Testis (tissue), 5 donors: ENCODE measurements at places on chromosomes 6 and 20. TPM values are rescaled to one million over a fixed set of nuclear protein-coding genes. Genes with fewer than 3 reads are reported as not detected.

- no peaks in the 10 kb centered on the region for H3K4me1 ChIP-seq
- H3K27ac ChIP-seq, result no peak overlapping the region
- no peak for DNase-seq
- H3K4me3 ChIP-seq, result no peak overlapping the region
- H3K27me3 ChIP-seq, result no peaks in the 10 kb centered on the region
Measured at GRCh38 chr6:72642435-72642834, 20.6 kb downstream of the KCNQ5 start.

Gene TRIM31
- 0.50 TPM for total RNA-seq

GRCh38 chr6:131645846-131646245 is 8.7 kb downstream of the ENPP3 start:
- H3K36me3 ChIP-seq, result no peaks in the 10 kb centered on the region
- no peak overlapping the region for H3K27ac ChIP-seq
- no peaks in the 10 kb centered on the region for H3K27me3 ChIP-seq
- H3K4me1 ChIP-seq, result no peaks in the 10 kb centered on the region

DNA sequence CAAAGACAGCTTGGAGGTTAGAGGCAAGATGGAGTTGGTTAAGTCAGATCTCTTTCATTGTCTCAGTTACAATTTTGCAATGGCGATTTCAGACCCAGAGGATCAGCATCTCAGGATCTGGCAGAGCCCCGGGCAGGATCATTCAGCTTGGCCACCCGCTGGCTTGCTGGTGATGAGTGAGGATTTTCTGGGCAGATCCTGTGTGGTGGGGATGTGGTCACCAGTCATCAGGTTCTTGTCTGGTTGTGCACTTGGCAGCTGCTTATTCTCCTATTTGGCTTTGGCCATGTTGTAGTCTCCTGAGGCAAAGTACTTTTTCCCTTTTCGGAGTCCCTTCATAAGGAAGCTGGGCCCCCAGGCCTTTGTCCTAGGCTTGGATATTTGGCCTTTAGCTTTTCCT is 953.9 kb downstream of the KIF16B start:
- no peak for DNase-seq
- H3K36me3 ChIP-seq, result no peaks in the 10 kb centered on the region
- no peak overlapping the region for H3K27ac ChIP-seq
- no peaks in the 10 kb centered on the region for H3K27me3 ChIP-seq

- H3K27me3 ChIP-seq, result no peaks in the 10 kb centered on the region
- H3K4me1 ChIP-seq, result no peaks in the 10 kb centered on the region
- DNase-seq, result no peak
- no peak overlapping the region for H3K27ac ChIP-seq
Measured at GRCh38 chr6:132478266-132478665, 34.6 kb downstream of the STX7 start.

GRCh38 chr6:24802271-24803059 is 3.7 kb upstream of the ARMH2 start:
- no peak for DNase-seq
- H3K4me1 ChIP-seq, result peaks cover 5% of the 10 kb centered on the region
- no peaks in the 10 kb centered on the region for H3K36me3 ChIP-seq
- H3K4me3 ChIP-seq, result no peak overlapping the region
- no peaks in the 10 kb centered on the region for H3K27me3 ChIP-seq

DNA sequence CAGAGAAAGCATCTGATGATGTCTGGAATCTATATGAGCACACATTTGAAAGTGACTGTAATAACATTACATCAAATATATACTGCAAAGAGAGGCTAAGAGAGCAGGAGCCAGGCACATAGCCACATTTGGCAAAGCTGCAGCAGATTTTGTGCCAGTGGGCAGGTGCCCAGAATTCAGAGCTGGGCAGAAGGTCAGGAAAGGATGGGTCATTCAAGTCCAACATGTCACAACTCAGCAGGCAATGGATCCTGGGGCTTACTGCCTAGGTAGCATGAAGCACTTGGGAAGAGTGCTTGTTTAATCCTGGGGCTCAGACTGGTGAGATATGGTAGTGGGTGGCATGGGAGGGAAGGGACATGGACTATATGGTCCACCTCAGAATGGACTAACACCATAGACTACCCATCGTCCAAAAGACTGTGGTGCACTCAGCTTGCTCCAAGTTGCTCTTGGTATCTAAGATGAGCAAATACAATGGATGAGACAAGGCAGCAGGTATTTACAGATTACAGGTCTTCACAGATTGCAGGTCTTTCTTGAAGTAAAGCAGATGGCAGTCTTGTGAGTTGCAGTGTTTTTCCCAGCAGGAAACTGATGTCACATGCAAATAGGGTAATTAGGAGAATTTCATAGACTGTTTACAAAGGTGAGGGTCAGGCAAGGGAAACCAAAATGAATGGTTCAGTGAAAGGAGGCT is 31.2 kb upstream of the SHLD1 start:
- DNase-seq, result no peak
- no peaks in the 10 kb centered on the region for H3K4me1 ChIP-seq
- H3K4me3 ChIP-seq, result no peak overlapping the region
- H3K27me3 ChIP-seq, result no peaks in the 10 kb centered on the region
- no peak overlapping the region for H3K27ac ChIP-seq
- no peaks in the 10 kb centered on the region for H3K36me3 ChIP-seq

Gene SNX9
- 30.1 TPM for total RNA-seq

Gene WFDC2
- total RNA-seq, result 32.0 TPM

GRCh38 chr6:169779092-169779815 is 27.8 kb downstream of the ERMARD start:
- H3K27ac ChIP-seq, result no peak overlapping the region
- no peaks in the 10 kb centered on the region for H3K36me3 ChIP-seq
- no peak overlapping the region for H3K4me3 ChIP-seq
- no peaks in the 10 kb centered on the region for H3K27me3 ChIP-seq
- no peaks in the 10 kb centered on the region for H3K4me1 ChIP-seq

DNA sequence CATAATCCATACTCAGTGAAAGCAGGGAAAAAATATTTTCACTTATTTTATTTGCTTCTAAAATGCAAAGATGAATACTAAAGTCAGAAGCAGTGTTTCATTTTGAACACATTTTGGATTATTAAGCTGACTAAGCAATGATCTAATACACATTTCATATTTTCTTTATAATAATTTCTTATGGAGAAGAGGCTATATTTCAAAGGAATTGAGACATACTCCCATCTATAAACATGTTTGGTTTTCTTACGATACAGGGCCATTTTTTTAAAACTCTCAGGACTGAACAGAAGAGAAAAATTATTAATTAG is 26.9 kb upstream of the VAPB start:
- no peak for DNase-seq
- no peaks in the 10 kb centered on the region for H3K4me1 ChIP-seq
- no peak overlapping the region for H3K27ac ChIP-seq
- no peaks in the 10 kb centered on the region for H3K27me3 ChIP-seq
- no peaks in the 10 kb centered on the region for H3K36me3 ChIP-seq
- H3K4me3 ChIP-seq, result no peak overlapping the region

DNA sequence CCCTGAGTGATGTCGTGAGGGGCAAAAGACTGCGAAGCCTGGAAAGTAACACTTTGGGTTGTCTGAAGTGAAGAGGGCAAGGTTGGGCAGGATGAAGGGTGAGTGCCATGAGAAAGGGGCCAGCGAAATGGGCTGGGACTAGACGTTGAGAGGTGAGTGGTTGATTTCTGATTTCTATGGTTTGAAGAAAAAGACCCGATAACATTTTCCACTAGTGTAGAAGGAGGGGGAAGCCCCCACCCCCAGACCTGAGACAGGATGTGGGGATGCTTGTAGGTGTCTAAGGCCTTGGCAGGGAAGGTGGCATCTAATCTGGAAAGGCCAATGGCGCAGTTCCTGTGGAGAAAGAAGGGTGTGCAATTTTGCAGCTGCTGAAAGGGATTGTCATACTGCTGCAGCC is 25.3 kb upstream of the KIF3B start:
- DNase-seq, result no peak
- no peak overlapping the region for H3K4me3 ChIP-seq
- H3K27me3 ChIP-seq, result no peaks in the 10 kb centered on the region
